NCI-H1436 (cell line): ENCODE measurements at places on chromosomes 3 and 15.

DNA sequence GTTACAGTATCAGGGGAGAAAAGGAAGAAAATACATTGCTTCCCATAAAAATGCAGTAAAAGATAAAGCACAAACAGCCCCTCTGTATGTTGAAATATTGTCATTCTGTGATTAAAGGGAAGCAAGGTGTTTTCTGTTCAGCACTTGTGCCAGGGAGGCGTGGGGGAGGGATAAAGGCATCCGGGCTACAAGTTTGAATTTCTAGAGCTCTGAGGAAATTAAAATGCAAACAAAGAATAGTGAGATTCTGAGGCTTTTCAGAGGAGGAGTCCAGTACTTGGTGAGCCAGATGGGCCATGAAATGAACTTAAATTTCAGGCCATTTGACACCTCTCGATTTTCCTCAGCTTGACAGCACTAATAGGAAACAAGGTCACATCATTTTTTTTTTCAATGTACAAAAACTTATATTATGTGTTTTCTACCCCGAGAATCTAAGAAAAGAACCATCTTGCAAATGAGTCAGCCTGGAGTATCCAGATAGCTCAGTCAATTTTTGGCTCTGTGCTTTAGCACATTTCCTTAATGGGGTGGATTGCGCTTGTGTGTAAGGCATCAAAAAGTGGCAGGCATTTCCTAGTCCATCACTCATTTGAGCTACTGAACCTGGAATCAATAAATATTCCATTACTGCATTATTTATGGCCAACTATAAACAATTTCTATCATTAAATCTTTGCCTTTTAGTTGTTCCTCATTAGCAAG lies 640.8 kb upstream of the TBL1XR1 start:
- no peak for DNase-seq

GRCh38 chr3:40581166-40581565 lies 56.4 kb downstream of the ZNF621 start:
- DNase-seq: no peak

- no peak for DNase-seq
These were observed 430.3 kb downstream of the NTRK3 start for GRCh38 chr15:87826119-87826747.

- no peak for DNase-seq
These were observed 40.4 kb downstream of the ACSBG1 start for GRCh38 chr15:78193731-78194567.

GRCh38 chr3:194880940-194881925 lies 195.6 kb downstream of the FAM43A start:
- DNase-seq: no peak

GRCh38 chr3:168197162-168197561 lies 101.4 kb upstream of the GOLIM4 start:
- no peak for DNase-seq

GRCh38 chr15:85598219-85598618 lies 196.5 kb downstream of the KLHL25 start:
- DNase-seq: no peak

- DNase-seq: no peak
These were observed 127.1 kb downstream of the SV2B start for GRCh38 chr15:91227117-91227516.

GRCh38 chr3:148229107-148229506 lies 468.6 kb upstream of the AGTR1 start:
- no peak for DNase-seq

GRCh38 chr3:55476515-55476914 lies 10.6 kb downstream of the WNT5A start:
- DNase-seq: no peak

DNA sequence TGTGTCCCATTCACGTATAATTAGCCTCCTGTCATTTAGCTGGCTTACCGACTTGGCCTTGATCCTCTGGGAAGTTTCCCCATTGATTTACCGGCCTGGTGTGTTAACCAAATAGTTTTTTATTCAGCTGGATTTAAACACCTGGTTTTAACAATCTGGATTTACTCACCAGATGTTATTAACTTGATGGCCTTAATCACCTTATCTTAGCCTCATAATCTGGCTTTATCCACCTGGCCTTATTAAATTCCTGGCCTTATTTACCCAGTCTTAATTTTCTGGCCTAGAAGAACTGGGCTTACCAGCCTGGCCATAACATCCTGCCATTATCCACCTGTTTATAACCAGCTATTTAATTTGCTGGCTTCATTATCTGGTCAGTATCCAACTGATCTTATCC lies 89.9 kb downstream of the IL12A start:
- no peak for DNase-seq

DNA sequence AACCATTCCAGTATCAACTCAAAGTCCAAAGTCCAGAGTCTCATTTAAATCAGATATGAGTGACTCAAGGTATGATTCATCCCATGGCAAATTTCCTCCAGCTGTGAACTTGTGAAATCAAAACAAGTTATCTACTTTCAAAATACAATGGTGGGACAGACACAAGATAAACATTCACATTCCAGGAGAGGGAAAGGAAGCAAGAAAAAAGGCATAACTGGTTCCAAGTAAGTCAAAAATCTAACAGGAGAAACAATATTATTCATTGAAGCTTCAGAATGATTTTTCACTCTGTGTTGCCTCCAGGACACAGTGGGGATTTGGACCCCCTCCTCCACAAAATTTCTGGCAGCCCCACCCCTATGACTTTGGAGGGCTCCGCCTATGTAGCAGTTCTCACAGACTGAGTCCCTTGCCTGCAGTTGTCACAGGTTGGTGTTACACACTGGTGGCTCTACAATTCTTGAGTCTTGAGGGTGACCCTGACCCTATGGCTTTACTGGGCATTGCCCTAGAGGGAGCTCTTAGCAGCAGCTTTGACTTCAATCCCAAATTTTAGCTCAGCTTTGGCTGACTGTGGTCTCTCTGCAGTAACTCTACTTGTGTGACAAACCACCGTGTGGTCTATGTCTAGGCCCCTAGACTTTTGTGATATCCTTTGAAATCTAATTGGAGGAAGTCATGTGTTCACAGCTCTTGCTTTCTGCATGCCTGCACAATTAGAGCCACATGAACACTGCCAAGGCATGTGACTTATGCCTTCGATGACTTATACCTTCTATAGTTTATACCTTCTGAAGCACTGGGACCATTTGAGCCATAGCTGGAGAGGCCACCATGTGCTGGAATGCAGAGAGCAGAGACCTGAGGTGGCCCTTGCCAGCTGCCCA lies 644.2 kb downstream of the GRM7 start:
- no peak for DNase-seq

- DNase-seq: peak; percentile 48
These were observed at the start of gene MFGE8 for GRCh38 chr15:88913017-88913849. Gene MFGE8, minus strand, starts transcription at chr15:88913379. Its CDS starts 60 bp downstream, at chr15:88913319.

DNA sequence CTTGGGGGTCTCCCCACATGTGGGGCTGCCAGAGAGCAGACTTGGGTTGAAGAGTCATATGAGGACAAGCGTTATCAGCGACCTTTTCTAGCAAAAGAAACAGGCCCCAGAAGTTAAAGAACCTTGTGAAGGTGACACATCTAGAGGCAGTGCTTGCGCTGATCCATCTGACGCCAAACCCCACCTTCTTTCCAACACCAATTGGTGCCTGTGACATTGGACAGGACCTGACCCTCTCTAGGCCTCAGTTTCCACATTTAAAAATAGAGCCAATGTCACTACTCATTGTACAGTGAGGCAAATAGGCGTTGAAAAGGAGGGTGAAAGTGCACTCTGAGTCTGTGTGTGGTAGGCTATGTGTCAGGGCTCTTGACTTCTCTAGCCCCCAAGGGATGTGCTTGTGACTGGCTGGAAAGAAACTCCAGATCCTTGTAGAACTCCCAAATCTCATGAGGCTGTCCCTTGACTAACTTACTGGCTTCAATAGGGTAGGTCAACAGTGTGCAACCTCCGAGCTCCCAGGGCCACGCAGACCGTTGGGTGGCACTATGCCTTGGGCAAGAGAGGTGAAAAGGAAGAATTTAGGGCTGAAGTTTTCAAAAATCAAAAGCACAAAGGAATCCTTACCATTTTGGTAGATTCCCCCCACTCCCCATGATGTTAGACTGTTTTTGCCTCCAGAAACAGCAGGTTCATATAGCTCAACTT lies 666 bp upstream of the FAM219B start:
- DNase-seq: no peak

DNA sequence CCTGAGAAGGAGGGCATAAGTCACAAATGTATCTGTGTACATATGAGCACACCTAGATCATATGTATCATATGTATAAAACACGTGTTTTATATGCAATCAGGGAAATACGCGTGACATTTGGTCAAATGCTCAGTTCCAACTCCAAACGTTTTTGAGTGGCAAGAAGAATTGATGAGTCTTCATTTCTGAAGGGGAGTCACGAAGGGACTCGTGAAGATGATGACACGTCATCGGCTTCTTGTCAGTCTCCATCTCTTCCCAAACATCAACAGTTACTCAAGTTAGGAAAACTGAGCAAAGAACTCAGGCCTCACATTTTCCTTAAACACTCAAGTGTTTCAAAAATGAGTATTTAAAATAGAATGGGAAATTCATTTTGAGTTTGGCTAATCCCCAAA lies 79.4 kb downstream of the B3GNT5 start:
- no peak for DNase-seq

DNA sequence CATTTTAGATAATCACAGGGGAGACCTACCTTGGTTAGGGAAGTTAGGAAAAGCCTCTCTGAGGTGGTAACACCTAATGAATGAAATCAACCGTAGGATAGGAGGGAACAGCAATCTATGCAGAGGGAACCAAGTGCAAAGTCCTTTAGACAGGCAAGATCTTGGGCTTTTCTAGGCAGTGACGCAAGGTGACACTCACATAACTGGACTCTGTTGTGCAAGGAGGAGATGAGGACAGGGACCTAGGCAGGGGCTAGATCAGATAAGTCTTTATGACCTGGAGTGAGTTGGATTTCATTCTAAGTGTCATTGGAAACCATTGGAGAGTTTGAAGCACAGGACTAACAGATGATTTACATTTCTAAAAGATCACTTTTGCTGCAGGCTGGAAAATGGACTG lies 4.6 kb upstream of the LMOD3 start:
- no peak for DNase-seq

GRCh38 chr3:58143417-58144055 lies 67.2 kb downstream of the DNASE1L3 start:
- no peak for DNase-seq

GRCh38 chr3:106376016-106376570 lies 507.3 kb upstream of the CBLB start:
- no peak for DNase-seq

GRCh38 chr3:187741403-187742350 lies 3.6 kb downstream of the BCL6 start:
- peak; percentile 60 for DNase-seq

DNA sequence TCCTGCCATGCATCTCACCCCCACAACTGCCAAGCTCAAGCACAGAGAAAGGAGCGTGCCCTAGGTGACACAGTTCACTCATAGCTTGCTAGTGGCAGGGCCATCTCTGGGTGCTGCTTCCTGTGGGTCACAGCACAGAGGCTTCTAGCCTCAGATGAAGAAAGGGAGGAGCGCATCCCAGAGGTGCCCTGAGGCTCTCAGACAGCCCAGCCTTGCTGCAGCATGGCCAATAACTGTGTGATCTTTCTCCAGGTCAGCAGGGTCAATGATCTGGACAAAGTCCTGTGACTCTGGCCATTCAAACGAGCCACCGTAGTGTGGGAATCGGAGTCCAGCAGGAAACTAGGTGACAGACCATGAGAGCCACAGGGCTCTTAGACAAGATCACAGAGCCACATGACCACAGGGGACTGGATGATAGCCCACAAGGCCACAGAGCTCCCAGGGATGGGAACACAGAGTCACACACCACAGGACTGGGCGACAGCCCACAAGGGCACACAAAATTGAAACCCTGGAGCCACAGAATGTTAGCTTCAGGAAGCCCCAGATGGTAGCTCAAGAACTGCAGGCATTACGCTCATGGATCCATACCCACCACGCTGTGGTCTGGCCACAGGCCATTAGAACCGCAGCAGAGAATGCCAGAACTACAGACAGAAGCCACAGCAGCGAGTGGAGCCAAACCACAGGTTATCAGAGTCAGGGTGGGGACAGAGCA lies 25.9 kb upstream of the GRIP2 start:
- DNase-seq: no peak

DNA sequence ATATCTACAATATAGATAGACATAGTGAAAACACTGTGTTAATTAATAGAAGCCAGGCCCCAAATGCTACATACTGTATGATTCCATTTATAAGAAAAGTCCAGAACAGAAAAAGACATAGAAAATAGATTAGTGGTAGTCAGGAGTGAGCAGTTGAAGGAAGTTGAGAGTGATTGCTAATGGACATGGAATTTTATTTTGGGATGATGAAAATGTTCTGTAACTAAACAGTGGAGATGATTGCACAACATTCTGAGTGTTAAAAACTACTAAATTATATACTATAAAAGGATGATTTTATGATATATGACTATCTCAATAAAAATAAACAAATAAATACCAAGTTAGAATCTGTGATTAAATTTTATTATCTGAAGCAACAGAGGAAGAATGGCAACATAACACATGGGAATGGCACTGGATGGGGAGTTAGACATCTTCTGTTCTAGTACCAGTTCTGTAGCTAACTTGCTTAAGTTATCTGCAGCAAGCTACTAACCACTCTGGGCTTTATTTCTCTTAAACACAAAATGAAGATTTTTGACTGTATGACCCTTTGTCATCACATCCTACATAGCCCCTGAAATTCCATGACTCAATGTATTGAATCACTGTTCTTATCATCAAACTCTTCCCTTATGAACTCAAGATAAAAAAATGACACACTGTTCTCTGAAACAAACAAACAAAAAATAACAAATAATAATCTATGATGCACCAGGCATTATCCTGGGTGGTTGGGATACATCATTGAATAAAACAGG lies 612.7 kb downstream of the TBL1XR1 start:
- DNase-seq: no peak

GRCh38 chr3:125684199-125684598 lies 88.9 kb upstream of the OSBPL11 start:
- no peak for DNase-seq

DNA sequence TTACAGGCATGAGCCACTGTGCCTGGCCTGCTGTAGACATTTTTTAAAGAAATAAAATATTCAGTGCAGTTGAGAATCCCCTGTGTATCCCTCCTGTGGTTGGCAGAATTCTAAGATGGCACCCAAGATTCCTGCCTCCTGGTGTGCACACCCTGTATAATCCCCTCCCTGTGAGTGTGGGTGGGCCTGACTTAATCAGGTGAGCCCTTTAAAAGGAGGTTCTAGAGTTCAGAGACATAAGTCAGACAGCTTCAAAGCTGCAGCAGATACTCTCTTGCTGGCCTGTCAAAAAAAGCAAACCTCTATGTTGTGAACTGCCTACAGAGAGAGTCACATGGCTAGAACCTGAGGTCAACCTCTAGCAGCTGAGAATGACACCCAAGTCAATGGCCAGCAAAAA lies 7.0 kb upstream of the VIPR1 start:
- DNase-seq: no peak

- DNase-seq: no peak
These were observed 45.1 kb downstream of the COLQ start for GRCh38 chr3:15476378-15476777.

GRCh38 chr15:71237456-71238188 lies 122.4 kb downstream of the THSD4 start:
- DNase-seq: no peak

DNA sequence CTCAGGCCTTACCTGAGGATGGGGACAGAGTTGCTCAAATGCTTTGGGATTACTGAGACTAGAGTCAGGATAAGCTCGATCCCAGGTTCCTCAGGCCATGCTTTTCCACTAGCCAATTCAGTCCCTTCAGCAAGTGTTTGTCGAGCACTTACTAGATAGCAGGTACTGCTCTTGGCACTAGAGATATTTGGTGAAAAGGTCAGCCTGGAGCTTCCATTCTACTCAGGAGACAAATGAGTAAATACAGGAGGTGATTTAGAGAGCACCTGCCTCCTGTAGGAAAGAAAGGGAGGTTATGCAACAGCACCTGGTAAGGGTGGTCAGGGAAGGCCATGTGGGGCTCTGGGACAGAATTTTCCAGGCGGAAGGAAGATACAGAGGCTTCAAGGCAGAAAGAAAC lies 99.9 kb downstream of the CACNA1D start:
- no peak for DNase-seq
